ENCODE measurements at places on chromosomes 2 and 18.

GRCh38 chr2:10161206-10161931 is 38.8 kb downstream of the RRM2 start:
- no peak for DNase-seq

DNA sequence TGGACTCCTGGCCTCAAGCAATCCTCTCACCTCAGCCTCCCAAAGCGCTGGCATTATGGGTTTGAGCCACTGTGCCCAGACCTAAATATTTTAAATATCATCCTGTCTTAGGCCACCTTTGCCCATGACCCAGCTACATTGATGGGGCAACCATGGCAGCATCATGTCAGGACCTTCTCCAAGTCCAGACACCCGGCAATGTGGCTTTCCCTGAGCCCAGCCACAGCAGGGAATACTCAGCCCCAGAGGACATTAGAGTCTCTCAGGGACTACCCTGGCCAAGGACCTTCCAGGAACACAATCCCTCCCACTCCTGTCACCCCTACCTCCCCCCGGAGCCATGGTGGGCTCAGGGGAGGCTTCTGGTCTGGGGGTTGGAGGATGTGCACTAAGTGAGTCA is 72.8 kb downstream of the SMAD7 start:
- no peak for DNase-seq

GRCh38 chr2:241267249-241268067 is 48.0 kb downstream of the HDLBP start:
- DNase-seq: no peak

DNA sequence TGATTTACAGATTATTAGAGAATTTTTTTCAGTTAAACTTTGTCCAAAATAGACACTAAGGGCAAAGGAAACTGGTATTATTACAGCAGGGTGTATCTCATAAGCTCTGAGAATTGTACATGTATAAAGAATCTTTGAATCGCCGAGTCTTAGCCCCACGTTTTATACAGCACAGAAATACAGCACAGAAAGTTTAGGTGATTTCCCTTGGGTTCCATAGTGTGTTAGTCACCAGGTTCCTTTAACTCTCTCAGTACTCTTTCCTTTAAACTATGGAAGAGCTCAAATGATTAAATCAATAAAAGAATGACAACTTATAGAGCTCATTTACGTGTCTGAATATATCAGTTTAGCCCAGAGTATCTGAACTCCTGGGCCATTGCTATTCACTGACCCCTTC is 256.8 kb downstream of the NEDD4L start:
- DNase-seq: no peak

GRCh38 chr2:134647607-134648256 is 71.1 kb downstream of the TMEM163 start:
- DNase-seq: no peak

DNA sequence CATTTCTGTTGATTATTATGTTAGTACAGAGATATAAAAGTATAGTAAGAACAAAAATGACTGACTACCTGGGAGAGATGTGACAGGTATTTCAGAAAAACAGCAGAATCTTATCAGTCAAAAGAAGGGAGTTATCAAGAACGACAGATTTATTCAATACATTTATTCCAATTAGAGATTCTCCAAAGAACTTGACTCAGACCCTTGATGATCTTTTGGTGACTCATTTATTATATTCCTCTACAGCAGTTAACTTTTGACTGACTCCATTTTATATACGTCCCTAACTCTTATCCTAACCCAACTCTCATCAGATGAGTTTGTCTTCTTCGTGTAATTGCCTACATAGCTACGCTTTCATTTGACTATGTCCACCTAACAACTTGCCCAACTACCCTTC is 91.1 kb downstream of the C2orf74 start:
- DNase-seq: no peak

DNA sequence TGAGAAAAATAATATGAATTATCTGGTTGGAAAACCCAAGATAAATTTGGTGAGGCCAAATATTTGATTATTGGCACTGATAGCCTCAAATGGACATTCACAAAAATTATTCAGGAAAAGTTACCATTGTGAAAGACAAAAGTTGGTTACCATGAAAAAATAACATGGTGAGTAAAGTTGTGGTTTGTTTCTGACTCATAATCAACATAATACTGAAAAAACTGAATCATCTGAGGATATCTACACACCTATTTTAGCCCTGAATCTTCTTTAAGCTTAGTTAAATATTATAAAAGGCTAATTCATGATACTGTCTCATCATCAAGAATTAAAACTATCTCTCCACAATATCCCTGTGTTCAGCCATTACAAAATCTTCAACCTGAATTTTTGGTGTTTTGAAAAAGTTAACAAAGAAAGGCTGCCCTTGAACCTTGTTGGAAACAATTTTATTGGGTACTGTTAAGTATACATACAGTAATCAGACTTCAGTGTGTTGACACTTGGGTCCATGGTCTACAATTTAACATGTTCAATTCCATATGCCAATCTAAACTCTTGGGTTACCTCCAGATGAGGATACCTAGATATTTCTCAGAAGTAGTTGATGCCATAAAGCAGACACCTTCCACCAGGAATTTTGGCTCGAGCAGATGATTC is 607.5 kb upstream of the SLC39A10 start:
- no peak for DNase-seq

- DNase-seq: no peak
These were observed 126.2 kb downstream of the METTL8 start for GRCh38 chr2:171307560-171307959.

DNA sequence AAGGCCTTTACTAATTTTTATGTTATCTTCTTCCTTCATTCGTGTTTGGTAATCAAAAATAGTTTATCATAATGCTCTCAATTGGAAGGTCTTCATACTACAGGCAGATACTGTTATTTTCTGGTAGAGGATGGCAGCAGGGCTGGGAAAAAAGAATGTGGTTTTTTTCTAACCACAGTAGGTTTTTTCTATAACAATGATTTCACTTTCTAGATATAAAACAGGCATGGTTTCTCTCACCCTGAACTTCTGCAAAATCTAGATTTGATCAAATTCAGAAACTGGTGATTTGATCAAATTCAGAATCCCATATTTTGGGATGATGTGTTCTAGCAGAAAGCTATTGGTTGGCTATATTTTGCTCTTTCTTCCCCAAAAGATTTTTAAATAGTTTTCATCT is 27.6 kb downstream of the BCL11A start:
- DNase-seq: no peak

GRCh38 chr2:98833172-98833916 is 102.4 kb upstream of the MGAT4A start:
- DNase-seq: no peak

- DNase-seq: no peak
These were observed 44.6 kb downstream of the UBE2E3 start for GRCh38 chr2:181025004-181025403.

- no peak for DNase-seq
These were observed 89.8 kb downstream of the MEMO1 start for GRCh38 chr2:31920962-31921361.

DNA sequence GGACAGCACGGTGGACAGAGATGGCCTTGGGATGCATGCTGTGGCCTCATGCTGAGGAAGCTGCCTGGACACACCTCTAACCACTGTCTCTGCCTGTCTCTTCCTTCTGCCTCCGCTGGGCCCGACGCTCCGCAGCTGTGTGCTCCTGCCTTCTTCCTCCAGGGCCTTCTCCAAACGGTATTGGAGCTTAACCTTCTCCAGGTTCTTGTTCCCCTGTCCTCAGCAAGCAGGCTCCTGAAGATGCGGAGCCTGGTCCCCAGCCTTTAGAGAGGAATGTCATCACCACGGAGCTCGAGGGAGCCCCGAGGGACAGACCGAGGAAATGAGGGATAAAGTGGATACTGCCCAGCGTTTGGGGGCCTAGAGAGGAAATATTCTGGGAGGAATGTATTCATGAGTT is 155.1 kb downstream of the DYSF start:
- DNase-seq: no peak
